ENCODE measurements at places on chromosomes 16 and 17.

DNA sequence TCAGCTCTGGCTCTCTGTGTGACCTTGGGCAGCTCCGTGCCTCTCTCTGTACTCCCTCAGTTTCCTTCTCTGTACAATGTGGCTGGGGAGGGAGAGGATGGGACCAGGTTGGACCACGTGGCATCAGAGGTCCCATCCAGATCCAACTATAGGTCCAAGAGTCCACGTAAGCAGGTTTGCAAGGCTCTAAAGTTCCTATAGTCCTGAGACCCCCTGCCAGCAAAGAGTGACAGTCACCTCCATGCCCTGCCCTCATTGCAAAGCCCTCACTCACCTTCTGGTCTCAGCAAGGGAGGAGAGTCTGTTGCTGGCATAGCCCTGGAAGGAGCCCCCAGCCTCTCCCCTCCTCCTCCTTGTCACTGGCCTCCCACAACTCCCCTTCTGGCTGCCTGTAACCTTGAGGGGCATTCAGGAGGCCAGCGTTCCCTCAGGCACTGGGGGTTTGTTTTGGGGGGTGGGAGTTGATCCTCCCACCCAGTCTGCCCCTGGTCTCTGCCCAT is 6.1 kb upstream of the DRC7 start:
- no peak for DNase-seq

GRCh38 chr17:40484285-40484972 is 17.0 kb downstream of the TNS4 start:
- no peak for DNase-seq

DNA sequence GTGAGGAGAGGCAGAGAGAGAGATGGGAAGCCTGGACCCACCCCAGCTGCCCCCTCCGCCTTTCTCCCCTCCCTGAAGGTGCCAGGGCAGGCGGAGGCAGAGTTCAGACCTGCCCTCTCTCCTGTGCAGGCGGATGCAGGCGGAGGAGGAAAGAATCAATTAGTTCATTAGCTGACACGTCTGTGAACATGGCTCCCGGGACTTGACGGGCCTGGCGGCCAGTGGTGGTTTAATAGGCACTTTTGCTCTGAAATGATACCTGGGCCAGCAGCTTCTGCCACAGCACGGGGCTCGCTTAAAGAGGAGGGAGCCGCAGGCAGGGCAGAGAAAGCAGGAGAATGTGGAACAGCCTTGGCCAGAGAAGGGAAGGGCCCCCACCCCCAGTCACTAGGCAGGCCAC is 98.1 kb downstream of the SDK2 start:
- no peak for DNase-seq

DNA sequence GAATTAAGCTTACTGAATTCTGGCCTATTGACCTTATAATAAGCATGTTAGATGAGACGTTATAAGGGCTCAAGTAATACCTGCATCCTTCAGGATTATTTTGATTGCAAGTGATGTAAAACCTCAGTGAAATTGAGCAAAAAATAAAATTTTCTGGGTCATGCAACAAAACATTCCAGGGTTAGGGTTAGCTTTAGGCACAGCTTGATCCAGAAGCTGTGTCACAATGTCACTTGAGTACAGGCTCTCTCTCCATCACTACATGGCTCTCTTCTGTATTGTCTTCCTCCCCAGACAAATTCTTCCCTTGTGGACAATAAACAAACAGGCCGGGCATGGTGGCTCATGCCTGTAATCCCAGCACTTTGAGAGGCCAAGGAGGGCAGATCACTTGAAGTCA is 3.6 kb upstream of the NUP93 start:
- DNase-seq, result no peak

Measured in stimulated activated CD8-positive, alpha-beta memory T cell treated with anti-CD3 and anti-CD28 coated beads, Interleukin-2, amount 100 ng/mL, for 1 hour (primary cell).